ENCODE measurements at places on chromosomes 4 and X.
A peak's percentile ranks its signal among the peaks of the same experiment; 100 is the strongest.

DNA sequence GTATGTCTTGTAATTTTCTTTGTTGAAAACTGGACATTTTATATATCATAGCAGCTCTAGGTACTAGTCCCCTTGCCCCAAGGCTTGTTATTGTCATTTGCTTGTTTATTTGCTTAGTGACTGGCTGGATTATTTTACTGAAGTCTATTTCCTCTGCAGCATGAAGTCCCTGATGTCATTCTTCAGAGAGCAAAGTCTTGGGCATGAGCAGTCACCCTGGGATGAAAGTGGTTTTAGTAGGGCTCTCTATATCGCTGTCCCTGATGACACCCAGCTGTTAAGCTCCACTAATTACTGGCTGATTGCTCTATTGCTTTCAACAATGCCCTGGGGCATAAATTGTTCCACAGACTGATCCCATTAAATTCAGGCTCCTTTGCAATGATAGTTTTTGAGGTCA is 113.5 kb upstream of the USP9X start:
- no peak for DNase-seq

DNA sequence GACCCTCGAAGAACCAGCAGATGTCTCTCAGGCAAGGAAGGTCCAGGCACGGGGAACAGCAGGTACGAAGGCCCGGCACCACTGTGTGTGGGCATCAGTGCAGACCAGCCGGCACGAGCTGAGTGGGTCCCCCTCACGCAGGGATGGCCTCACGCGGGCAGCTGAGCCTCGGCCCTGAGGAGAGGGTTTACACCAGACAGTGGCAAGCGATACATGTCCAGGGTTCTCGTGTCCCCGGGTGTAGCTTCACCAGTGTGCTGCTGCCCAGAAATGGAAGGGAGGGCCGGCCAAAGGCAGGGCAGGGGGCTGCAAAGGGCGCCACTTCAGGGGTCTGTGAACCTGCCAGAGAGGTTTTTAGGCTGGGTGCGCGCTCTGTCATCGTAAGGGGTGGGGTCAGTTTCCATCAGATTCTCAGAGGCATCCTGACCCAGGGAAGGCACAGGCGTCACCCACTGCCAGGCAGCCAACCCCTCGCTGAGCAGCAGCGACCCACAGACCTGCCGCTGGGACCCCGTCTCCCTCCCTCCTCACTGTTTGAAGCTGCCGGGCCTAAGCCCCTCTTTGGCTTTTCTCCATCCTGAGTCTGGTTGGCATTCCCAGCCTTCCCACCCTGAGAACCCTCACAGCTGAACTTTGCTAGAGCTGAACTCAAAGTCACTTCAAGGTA is 107.0 kb downstream of the CPZ start:
- no peak for DNase-seq

- DNase-seq: no peak
Measured at GRCh38 chrX:117959045-117959444, 157.6 kb downstream of the KLHL13 start.

GRCh38 chr4:111330786-111331185 is 707.9 kb upstream of the PITX2 start:
- DNase-seq: no peak

DNA sequence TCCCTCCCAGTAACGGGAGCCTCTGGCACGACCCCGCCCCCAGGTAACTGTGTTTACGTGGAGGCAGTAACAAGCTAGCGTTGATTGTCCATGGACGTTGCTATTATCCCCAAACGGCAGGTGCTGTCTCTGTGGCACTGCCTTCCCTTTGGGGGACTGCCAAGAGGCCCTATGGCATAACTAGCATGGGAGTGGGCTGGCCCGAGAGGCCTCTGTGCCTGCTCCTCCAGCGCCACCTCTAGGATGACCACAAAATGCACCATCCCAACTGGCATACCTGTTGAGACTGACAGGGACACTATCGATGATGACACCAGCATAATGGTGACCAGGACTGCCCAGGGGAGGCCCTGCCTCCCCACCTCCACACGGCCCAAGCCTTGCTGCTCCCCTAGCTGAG is 1.5 kb downstream of the SRPK3 start:
- no peak for DNase-seq

- DNase-seq: peak; percentile 83
Measured at GRCh38 chrX:37787423-37787869, 7.6 kb downstream of the CYBB start.

GRCh38 chr4:80540785-80541469 is 205.4 kb downstream of the CFAP299 start:
- no peak for DNase-seq

GRCh38 chrX:75151827-75152592 is 4.1 kb downstream of the ABCB7 start:
- no peak for DNase-seq

GRCh38 chrX:107107459-107107858 is 11.2 kb downstream of the RBM41 start:
- DNase-seq: no peak

DNA sequence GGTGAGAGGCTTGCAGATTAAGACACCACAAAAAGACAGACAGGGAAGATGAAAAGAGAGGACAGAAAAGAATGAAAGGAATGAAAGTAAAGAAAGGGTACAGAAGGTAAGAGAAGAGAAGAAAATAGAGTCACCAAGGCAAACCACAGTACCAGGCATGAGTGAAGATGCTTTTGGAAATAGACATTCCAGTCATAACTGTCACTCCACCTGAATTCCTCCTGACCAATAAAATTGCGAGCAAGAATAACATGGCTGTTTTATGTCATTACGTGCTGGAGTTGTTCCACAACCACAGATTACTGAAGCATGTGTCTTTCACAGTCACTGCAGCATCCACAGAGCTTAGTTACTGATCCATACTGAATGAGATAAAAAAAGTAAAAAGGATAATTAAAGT is 864.9 kb upstream of the SLIT2 start:
- DNase-seq: no peak

DNA sequence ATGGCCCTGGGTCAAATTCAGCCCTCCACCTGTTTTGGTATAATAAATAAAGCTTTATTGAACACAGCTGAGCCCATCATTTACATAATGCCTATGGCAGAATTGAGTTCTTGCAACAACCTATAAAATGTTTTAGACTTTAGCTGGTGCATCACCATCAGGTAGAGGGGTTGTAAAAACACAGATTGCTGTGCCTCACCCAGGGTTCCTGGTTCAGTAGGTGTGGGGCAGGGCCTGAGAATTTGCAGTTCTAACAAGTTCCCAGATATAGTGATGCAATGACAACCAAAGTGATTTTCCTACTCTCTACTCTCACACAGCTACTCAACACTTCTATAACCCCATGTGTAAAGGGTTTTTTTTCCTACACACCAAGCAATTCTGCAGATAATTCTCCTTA is 120.0 kb upstream of the EGFL6 start:
- DNase-seq: no peak

DNA sequence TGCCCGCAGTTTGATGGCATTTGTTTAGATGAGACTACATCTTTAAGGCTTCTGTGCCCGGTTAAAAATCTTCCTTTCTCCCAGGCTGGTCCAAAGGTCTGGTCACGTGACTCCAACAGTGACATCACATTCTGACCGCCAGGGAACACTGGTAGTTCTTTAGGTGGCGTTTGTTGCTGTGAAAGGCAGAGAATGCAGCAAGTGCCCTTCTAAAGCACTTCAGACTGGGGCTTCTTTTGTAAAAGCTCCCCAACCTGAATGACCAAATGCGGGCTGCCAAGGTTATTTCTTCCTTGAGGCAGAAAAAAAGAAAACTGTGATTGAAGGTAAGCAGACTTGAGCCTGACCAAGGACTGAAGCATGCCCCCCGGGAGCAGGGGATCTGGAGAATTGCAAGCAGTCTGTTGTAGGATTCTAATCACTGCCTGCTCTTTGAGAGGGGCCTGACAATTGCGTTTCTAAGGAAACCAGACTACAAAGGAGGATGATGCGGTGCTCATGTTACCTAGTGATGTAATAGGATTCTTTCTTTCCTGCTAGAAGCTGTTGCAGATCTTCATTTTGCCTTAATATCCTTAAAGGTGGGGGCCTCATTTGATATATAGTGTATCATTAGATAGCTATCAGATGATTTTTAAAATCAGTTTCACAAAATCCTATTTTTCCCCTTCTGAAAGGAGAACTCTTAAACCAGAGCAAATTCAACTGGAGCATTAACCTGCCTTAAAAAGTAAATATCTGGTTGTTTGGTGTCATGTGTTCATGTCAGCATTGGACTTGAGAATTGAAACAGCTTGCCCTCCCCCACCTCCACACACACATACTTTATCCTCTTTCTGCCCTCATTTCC is 133.1 kb downstream of the AKAP4 start:
- no peak for DNase-seq

GRCh38 chrX:129523079-129523911 is at the start of gene SMARCA1:
Gene SMARCA1, minus strand, starts transcription at chrX:129523490. Its CDS starts 120 bp downstream, at chrX:129523370.
- DNase-seq: peak; percentile 7

DNA sequence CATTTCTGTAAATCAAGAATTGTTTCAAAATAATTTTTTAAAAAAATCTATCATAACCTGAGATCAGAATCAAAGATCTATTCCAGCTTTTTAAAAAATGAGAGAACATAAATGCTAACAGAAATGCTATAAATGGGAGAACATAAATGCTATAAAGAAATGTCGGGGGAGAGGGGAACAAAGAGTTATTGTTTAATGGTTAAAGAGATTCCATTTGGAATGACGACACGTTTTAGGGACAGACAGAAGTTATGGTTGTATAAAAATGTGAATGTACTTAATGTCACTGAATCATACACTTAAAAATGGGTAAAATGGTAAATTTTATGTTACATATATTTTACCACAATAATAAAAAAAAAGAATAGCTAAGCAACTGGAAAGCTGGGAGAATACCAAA is 127.1 kb downstream of the ATRX start:
- no peak for DNase-seq

- DNase-seq: peak; percentile 93
Measured at GRCh38 chr4:122744229-122744628, 11.7 kb downstream of the BBS12 start.

DNA sequence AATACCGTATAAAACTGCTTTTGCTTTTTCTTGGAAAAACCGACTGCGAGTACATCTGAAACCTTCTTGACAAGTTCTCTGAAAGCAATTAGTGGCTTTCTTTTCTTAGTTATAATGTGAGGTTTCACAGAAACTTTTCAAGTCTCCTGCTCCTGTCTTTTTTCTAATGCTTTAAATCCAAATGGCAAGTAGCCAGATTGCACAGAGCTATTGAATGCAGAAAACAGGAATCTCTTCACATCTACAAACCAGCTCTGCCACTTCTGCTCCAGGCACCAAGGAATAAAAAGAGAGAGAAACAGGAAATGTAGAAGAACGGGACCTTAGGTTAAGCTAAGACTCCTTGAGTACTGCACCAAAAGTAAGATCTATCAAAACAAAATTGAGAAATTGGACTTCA is 267.3 kb upstream of the TET2 start:
- DNase-seq: no peak

GRCh38 chr4:91758487-91758886 is 545.3 kb upstream of the GRID2 start:
- DNase-seq: no peak

GRCh38 chr4:113582737-113583136 is 178.8 kb downstream of the CAMK2D start:
- DNase-seq: no peak

DNA sequence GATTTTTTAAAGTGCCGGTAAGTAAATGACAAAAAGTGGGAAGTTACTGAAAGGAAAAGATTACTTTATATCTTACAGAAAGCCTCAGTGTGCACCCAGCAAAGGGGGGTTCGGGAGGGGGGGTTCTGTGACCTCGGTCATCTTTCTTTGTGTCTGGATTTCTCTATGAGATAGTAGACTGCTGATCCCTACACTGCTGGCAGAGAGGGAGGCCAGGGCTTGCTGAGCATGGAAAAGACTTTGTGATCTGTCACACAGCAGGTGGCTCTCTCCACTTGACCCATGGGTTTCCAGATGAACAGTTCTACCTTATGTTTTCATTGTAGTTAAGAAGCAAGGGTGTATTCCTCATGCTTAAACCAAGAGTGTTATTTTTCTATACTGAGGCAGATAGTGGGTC is 475.6 kb downstream of the PCDH10 start:
- DNase-seq: no peak

GRCh38 chr4:80409809-80410208 is 74.3 kb downstream of the CFAP299 start:
- no peak for DNase-seq

GRCh38 chr4:1501754-1502500 is 95.7 kb upstream of the NKX1-1 start:
- no peak for DNase-seq

- peak; percentile 44 for DNase-seq
Measured at GRCh38 chrX:109472939-109473735, 8.7 kb downstream of the GUCY2F start.

GRCh38 chr4:998096-998691 is 5.0 kb upstream of the SLC26A1 start:
- no peak for DNase-seq

- peak; percentile 39 for DNase-seq
Measured at GRCh38 chr4:60805500-60806313, 394.4 kb upstream of the ADGRL3 start.

DNA sequence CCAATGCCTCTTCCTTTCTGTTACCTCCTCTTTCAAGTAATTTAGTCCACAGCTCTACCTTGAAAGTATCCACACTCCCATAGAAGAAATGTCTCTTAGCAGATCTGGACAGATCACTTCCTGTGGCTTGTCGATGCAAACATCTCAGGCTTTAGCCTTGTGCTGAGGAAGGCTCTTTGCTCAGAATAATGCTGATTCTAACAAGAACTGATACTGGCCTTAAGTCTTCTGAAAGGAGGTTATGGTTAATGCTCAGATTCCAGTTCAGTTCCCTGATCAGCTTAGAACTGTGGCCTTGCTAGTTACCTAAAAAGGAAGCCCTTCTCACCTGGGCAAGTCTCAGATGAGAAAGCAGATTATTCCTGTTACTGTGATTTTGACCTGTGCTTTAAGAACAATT is 230.1 kb upstream of the FAT4 start:
- no peak for DNase-seq

- DNase-seq: no peak
Measured at GRCh38 chrX:72060196-72060920, 71.4 kb downstream of the RTL5 start.

DNA sequence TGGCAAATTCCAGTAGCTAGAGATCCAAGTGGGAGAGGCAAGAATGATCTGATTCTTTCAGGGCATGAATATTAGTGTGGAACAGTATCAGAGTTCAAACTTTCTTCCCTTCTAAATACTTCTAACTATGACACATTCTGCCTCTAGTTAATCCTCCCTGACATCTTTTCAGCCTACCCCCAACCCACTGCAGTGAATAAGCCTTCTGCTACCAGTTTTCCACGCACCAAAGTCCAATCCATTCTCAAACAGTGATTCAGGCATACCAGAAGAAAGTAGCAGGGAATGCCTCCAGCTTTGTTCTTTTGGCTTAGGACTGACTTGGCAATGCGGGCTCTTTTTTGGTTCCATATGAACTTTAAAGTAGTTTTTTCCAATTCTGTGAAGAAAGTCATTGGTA is 155.4 kb upstream of the FTHL17 start:
- no peak for DNase-seq

- DNase-seq: no peak
Measured at GRCh38 chr4:126630230-126630629, 1002.5 kb upstream of the INTU start.

DNA sequence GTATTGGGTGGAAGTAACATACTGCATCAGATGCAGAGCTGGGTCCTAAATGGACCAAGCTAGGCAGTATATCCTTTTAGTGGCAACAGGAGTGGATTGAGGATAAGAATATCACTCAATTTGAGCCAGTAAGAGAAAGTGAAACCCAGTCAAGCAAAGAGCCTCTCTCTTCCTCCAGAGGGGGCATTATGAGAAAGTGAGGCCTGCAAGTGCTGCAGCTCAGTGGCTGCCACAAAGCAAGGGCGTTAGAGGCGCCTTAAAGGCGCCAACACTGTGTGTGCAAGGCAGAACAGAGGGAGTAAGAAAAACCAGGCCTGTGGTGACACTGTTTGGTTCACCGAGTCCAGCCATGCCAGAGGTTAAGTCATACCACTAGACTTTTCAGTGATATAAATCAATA is 17.5 kb downstream of the STX18 start:
- no peak for DNase-seq

All from suppressor macrophage (primary cell).